ENCODE measurements at places on chromosomes 16 and 17.

- DNase-seq: no peak
Observed at GRCh38 chr16:55875273-55875672, at the start of gene CES5A. CES5A (minus strand) TSS chr16:55875373; CDS start chr16:55875221, 152 bp downstream.

DNA sequence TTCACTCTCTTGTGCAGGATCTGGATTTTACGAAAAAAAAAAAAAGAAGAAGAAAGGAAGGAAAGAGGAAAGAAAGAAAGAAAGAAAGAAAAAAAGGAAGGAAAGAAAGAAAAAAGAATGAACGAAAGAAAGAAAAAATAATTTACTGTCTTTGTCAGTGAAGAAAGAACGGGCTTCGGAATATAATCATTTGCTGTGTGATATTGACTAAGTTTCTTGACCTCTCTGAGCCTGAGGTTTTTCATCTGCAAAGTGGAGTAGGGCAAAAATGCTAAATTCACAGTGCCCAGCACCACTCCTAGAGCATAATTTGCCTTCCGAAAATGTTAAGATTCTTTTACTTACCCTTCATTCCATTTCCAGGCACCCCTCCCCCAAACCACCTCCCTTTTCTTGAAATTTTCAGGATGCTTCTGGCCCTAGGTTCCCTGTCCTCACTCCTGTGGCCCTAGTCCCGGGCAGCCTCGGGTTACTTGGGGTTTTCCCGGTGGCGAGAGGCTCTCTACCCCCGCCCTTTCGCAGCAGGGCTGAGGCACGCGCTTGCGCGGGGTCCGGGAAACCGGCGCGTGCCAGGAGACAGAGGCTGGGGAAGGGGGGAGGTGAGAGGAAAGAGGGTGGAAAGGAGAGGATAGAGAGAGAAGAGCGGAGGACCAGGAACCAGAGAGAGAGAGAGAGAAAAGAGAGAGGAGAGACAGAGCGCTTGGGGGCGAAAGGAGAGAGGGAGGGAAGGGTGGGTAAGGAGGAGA is at the start of gene CNTNAP1:
TSS of gene CNTNAP1 (plus strand) at position 556 of the 746 bp plus-strand sequence. CDS start 299 bp downstream, outside the sequence.
- no peak for DNase-seq

DNA sequence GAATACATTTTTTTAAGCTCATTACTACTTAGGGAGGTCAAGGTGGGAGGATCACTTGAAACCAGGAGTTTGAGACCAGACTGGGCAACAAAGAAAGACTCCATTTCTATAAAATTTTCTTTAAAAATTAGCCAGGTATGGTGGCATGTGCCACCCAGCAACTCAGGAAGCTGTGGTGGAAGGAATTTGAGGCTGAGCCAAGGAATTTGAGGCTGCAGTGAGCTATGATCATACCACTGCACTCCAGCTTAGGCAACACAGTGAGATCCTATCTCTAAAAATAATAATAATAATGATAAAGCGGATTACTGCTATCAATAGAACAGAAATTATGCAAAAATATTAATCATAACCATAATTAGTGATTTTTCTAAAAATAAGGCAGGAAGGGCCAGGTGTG is 170.3 kb downstream of the COPRS start:
- no peak for DNase-seq

DNA sequence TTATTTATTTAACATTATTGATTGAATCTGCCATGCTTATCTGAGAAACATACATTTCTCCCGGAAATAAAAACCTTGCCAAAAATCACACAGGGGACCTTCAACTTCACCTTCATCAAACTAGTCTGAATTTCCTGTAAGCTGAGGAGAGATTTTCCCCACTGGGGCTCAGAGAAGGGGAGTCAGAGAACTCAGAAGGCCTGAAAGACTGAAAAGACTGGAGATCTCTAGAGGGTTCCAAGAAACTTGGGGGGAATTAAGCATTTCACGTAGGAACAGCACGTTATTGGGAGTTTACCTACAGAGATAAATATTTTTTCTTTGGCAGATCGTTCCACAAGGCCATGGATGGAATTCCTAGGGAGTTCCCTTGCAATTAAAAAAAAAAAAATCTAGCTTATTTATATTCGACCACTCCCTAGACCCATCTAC is 528 bp upstream of the NOL11 start:
- no peak for DNase-seq

DNA sequence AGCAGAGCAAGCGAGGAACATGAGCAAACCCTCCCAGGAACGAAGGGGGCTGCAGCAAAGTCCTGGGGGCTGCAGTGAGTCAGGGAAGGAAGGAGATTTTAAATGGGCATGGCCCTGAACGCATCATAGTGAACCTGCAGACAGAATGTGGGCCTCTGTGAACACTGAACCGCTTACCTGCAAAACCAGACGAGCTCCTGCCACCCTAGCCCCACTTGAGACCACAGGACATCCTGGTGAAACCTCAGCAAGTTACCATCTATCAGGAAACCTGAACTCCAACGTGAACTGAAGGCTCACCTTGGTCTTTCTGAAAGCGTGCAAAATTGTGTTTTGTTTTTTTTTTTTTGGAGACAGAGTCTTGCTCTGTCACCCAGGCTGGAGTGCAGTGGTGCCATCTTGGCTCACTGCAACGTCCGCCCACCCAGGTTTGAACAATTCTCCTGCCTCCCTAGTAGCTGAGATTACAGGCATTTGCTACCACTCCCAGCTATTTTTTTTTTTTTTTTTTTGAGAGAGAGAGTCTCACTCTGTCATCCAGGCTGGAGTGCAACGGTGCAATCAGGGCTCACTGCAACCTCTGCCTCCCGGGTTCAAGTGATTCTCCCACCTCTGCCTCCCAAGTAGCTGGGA is 30.8 kb downstream of the FANCA start:
- no peak for DNase-seq

GRCh38 chr16:22314661-22315626 is 17.7 kb downstream of the POLR3E start:
- no peak for DNase-seq

DNA sequence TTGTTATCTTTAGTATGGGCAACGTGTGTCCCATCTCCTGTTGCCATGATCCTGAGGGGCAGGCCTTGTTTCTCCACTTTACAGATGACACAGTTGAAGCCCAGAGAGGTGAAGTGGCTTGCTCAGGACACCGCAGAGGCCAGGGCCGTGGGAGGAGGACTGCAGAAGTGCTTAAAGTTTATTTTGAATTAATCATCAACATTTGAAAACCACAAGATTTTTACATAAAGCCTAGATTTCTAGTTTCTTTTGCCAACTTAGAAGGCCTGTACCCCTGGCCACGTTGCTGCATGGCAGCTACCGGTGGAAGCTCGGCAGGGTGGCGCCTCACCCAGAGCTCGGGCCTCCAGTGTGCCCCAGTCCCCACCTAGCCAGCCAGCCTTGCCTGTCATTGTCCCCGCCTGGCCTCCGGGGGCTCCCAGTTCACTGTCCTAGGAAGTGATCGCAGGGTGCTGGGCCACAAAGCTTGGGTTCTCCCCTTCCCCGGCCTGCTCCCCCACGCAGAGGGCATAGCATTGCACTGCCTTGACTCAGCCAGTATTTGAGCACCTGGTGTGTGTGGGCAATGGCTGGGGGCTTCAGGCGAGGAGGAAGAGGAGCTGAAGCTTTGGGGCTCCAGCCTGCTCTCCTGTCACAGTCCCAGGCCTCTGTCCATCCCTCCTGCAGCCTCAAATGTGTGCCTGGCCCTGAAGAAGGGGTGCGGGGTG is 14.8 kb upstream of the ADCY7 start:
- DNase-seq: no peak

DNA sequence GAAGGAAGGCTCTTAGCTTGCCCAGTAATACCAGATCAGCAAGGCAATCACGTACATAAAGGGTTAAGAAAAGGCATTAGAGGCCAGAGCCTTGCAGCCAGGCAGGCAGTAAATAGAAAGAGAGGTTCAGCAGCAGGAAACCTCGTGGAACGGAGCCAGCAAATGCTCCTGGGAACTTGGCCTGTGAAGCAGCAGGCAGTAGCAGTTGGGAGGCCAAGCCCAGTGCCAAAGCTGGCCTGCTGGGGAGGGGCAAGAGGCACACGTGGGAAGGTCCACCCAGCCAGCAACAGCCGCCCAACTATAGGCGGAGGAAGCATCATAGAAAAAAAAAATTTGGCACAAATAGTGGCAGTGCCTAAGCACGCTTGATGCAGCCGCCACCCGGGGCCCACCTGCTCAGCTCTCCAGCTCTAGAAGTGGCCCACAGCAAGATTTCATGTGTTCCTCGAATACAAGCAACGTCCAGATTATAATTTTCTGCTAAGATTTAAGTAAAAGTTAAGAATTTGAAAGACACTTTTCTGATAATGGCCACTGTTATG is 2339.5 kb downstream of the TP53TG3F start:
- no peak for DNase-seq

GRCh38 chr17:40063187-40063771 is 514 bp downstream of the THRA start:
- peak; percentile 55 for DNase-seq

DNA sequence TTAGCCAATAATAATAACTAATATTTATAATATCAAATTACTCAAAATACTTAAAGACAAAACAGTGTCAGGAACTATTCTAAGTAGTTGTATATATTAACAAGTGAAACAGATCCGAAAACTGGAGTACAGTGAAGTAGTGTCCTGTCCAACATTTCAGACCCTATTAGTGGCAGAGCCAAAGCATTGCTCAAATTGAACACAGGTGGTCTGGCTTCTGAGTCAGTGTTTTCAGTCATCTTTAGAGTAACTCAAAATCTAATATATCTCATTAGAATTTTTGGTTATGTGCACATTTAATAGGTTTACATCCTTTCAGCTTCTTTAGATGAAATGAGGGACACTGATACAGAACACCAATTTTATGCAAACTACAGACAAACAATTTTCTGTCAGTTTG is 652.5 kb downstream of the CDH11 start:
- no peak for DNase-seq

- no peak for DNase-seq
Observed at GRCh38 chr16:64489449-64489848, 632.4 kb downstream of the CDH11 start.

All from substantia nigra (tissue), 51 donors.